ENCODE measurements at places on chromosomes 3 and 15.

DNA sequence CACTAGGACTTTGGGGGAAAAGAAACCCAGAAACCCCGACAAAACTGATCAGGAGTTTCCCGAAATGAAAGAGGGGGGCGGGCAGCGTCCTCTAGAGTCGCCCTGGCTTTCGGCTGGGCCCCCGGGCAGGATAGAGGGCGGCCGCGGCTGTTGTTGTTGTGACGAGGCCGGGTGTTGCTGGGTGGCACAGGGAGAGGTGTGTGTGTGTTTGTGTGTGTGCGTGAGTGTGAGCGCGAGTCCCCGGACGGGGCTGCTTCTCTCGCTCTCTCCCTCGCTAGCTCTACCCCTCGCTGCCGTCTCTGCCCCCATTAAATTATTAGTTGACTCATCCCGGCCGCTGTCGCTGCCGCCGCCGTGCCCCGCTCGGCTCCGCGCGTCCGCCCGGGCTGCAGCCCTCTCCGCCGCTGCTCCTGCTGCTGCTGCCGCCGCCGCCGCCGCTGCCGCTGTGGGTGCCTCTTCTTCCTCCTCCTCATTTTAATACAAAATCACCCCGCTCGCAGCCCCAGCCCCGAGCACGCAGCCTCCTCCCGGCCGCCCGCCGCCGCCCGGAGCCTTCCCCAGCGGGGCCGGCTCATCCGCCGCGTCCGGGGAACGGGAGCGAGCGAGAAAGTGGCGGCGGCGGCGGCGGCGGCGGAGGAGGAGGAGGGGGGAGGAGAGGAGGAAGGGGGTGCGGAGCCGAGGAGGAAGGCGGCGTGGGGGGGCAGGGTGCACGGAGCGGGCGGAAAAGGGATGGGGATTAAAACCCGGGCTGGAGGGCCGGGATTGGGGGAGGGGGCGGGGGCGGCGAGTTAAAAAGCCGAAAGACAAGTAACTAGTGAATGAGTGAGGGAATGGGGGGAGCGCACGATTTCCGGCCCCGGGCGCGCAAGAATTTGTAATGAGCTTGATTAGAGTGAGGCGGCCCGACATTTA lies at the start of gene SATB1:
SATB1 (minus strand) TSS at position 611 of the 912 bp plus-strand sequence. CDS start 4,372 bp downstream, outside the sequence.
- peak; percentile 65 for DNase-seq

GRCh38 chr3:172711454-172711795 lies 558 bp upstream of the NCEH1 start:
- no peak for DNase-seq

DNA sequence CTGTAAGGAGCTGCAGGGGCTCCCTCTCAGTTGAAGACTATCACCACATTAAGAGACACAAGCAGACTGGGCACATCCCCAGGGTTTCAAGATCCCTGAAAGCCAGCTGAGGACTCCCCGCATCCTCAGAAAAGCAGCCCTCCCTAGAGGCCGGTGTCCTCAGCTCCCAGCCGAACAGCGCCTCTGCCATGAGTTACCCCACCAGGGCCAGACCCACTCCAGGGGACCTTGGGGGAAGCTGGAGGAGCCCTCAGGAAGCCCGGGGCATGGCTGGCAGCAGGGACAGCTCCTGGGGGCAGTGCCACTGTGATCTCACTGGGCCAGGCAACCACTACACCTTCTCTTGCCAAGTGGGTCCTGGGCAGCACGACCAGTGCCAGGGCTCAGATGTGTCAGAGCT lies 8.1 kb downstream of the KLF15 start:
- DNase-seq, result no peak

DNA sequence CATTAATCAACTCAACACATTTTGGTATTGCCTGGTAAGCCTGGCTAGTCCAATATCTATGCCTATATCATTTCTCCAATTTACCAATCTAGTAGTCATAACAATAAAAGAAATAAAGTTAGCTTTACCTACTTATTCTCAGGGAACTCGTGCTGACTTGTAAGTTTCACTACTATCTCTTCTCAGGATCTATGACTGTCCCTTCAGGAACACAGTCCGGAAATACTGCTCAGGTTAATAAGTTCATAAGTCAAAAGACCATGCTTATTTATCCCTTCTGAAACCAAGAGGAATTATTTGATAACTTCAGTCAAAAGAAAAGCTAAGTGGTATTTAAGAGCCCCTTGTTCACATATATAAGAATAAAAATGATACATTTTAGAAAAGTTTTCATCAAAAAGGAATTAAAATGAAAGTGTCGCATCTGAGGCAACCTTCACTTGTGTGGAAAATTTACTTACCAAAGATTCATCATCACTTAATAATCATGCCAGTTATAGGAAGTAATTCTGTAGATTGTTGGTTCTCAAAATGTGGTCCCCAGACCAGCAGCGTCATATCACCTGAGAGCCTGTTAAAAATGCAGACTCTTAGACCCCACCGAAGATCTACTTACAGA lies 15.5 kb upstream of the THRB start:
- DNase-seq, result no peak

- no peak for DNase-seq
Observed at GRCh38 chr3:19888428-19889152, 45.4 kb downstream of the EFHB start.

- no peak for DNase-seq
Observed at GRCh38 chr15:63887630-63888029, 53.9 kb upstream of the HERC1 start.

DNA sequence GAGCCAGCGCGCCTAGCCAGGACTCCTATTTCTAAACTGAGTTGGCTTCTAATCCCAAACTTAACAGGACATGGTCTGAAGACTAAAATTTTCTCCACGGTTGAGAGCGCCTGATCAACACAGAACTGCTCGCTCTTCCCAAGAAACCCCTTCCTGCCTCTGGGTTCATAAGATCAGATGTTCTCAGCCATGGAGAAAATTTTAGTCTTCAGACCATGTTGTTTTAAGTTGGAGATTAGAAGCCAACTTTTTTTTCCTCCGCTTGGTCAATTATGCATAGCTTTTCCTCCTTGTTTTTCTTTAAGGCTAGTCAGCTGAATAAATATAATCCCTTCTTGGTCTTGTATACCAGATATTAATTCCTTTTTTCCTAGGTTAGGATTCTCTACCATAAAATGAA lies 356.6 kb upstream of the ADAMTS9 start:
- no peak for DNase-seq

GRCh38 chr3:4730719-4731118 lies 237.6 kb downstream of the ITPR1 start:
- DNase-seq, result no peak

- DNase-seq, result no peak
Observed at GRCh38 chr3:27114684-27115083, 254.5 kb downstream of the NEK10 start.

DNA sequence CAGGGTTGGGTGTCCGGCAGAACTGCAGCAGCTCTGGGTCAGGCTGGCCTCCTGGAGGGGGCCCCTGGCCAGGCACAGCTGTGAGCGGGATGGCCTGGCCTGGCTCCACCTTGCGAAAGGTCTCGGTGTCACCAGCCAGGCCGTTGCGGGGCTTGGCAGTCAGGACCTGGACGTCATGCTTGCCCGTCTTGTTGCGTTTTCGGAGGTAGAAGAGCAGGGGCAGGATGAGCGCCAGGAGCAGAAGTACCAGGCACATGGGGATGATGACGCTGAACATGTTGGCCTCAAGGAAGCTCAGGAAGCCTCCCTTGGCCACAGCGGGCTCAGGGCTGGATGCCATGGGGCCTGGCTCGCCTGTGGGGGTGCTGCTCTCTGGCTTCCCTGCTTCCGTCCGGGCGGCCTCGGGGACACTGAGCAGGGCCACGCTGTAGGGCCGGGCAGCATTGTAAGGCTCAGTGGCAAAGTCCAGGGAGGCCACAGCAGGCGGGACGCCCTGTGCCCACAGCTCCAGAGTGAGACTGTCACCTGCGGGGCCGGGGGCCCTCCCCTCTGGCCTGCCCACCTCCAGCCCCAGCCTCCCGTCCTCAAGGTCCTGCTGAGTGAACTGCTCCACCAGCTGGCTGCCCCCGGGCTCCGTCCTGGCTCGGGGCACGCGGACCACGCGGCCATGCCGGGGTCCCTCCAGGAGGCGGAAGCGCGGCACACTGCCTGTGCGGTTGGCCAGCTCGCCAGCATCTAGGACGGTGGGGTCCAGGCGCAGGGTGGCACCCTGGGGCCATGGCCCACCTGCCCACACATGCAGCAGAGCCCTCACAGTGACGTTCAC lies 28.1 kb downstream of the SNX33 start:
- DNase-seq, result no peak

- DNase-seq, result no peak
Observed at GRCh38 chr15:25712961-25713355, 150.2 kb downstream of the ATP10A start.

DNA sequence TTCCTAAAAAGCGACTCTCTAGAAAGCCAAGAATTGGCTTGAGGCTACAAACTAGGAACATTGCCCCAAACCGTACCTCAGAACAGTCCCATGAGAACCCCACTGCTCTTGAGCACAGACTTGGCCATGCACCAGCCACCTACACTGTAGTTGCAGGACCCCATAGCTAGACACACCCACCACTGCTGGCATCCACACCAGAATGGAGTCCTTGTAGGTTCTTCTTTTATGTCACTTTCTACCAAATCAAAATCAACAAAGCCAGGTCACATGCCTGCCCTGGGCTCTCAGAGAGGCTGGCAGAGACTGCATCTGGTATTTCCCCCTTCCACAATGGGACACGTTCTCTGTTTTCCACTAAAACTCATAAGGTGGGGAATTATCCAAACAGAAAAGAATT lies 290.5 kb downstream of the SHOX2 start:
- no peak for DNase-seq

- DNase-seq, result no peak
Observed at GRCh38 chr3:18249126-18249525, 176.0 kb downstream of the SATB1 start.

DNA sequence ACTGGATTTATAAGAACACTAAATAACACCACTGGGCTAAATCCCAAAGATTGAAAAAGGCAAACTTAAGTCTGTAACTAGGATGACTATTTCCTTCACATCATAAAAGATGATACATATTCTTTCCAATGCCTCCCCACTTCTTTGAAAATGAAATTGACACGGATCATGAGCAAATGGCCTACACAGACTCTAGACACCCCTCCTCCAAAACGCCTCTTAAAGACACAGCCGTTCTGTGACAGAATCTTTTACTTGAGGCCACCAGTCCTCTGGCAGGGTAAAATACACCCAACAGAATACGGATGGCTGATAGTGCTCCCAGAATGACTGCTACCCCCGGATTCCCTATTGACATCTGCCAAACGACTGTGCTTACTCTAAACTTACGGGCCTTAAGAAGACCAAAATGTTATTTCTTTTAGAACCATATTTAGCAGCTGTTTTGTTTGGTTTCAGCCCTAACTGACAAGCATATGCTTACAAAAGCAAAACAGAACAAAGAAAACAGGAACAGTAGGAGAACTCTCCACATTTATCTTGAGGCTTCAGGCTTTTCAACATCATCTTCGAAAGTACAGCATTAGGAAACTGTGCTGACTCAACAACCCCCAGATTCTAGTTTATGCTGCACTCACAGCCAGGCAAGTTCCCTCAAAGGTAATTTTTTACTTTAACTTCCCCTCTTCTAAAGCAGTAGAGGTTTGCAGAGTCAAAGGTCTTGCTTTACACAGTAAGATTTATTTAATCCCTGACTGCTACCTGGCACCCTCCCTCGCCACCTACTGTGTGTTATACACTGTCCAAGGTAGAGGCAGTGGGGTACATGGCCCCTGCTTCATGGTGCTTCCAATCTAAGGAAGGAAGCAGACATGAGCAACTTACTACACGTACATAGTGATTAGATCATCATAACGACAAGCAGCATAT lies 84.3 kb downstream of the TNIK start:
- DNase-seq, result no peak

GRCh38 chr15:99096894-99097426 lies 7.9 kb upstream of the SYNM start:
- DNase-seq, result no peak

GRCh38 chr3:14252321-14253021 lies 73.9 kb downstream of the LSM3 start:
- no peak for DNase-seq

- no peak for DNase-seq
Observed at GRCh38 chr3:139803294-139803693, 125.5 kb upstream of the NMNAT3 start.

GRCh38 chr3:16174389-16174788 lies at the start of gene GALNT15:
Gene GALNT15, plus strand, starts transcription at chr3:16174680. Its CDS starts 472 bp downstream, at chr3:16175152.
- DNase-seq, result no peak

DNA sequence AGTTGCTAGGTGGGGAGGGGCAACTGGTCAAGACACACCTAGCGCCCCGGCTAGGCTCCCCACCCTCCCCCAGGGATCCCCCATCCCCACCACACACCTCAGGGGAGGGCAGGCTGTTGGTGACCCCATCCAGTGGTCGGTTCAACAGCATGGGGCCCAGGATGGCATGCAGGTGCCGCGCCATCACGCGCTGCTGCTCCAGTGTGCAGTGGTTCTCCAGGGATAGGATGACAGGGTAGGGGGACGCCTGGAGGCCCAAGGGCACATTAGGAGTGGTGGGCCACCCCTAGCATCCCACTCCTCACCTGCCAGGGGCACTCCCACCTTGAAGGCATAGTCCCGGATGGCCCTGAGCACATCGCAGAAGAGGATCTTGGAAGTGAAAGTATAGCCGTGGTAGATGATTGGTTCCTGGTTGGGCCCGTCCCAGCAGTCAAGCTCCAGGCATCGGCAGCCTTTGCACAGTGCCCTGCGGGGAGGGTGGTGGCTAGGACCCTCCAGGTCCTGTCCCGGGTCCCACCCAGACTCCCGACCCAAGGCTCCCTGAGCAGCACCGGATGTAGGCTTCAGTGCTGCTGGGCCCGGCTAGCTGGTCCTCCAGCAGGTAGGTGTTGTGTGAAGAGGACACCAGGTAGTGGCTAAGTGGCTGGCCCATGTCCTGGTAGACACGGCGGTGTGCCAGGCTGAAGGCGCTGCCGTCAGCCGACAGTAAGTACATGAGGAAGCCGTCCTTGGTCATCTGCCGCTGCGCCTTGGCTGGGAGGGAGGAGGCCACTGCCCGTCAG lies 19.4 kb downstream of the VILL start:
- no peak for DNase-seq

DNA sequence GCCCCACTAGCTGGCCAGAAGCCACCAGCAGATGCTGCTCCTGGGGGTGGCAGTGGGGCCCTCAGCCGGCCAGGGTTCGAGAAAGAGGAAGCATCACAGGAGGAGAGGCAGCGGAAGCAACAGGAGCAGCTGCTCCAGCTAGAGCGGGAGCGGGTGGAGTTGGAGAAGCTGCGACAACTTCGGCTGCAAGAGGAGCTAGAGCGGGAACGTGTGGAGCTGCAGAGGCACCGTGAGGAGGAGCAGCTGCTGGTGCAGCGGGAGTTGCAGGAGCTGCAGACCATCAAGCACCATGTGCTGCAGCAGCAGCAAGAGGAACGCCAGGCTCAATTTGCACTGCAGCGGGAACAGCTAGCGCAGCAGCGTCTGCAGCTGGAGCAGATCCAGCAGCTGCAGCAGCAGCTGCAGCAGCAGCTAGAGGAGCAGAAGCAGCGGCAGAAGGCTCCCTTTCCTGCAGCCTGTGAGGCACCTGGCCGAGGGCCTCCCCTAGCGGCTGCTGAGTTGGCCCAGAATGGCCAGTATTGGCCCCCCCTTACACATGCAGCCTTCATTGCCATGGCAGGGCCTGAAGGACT lies 17.5 kb upstream of the APEH start:
- no peak for DNase-seq

DNA sequence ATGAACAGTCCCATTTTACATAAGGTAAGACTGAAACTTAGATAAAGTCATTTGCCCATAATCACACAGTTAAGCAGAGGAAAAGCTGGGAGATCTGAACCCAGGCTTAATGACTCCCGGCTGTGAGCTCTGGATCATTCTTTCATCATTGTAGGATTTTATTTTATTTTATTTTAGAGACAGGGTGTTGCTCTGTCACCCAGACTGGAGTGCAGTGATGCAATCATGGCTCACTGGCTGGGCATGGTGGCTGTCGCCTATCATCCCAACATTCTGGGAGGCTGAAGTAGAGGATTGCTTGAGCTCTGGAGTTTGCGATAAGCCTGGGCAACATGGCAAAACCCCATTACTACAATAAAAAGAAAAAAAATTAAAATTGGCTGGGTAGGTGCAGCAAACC lies 31.2 kb upstream of the RAF1 start:
- DNase-seq, result no peak

Measured in activated naive CD8-positive, alpha-beta T cell treated with anti-CD3 and anti-CD28 coated beads for 36 hours (primary cell).